Stimulated activated CD8-positive, alpha-beta memory T cell treated with anti-CD3 and anti-CD28 coated beads, Interleukin-4, amount 100 ng/mL, for 4 hours (primary cell): ENCODE measurements at places on chromosomes 5 and 9.

DNA sequence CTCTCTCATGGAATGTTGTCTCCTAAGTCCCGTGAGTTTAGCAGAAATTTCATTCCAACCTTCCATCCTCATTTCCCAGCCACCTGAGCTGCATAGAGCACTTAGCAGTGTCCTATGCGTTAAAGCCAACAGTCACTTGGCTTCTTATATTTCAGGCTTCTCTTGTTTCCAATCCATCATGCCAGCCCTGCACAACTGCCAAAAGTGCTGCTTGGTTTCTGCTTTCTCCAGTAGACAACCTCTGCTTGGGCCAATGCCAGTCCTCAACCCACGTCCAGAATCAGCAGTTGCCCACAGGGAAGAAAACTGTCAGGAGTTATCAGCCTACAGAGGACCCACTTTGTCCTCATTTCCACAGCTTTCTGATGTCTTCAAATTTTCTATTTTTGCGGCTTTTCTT lies 42.5 kb downstream of the KCNIP1 start:
- no peak for DNase-seq

DNA sequence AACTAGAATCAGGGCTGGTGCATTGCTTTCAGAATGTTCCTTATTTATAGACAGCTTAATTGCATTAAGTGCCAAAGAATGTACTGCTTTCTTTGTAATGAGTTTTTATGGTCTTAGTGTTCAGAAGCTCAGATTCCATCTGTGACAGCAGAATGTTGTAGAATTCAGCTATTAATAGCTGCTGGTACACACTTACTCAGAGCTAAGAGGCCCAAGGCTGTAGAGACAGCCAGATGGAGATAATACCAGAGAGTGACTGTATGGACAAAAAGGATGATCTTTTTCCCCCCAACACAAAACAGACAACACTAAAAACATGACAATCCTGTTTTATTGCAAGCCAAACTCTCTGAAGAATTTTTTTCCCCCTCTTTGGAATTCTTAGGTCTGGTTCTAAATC lies 50.2 kb downstream of the PPP2R2B start:
- DNase-seq = no peak

DNA sequence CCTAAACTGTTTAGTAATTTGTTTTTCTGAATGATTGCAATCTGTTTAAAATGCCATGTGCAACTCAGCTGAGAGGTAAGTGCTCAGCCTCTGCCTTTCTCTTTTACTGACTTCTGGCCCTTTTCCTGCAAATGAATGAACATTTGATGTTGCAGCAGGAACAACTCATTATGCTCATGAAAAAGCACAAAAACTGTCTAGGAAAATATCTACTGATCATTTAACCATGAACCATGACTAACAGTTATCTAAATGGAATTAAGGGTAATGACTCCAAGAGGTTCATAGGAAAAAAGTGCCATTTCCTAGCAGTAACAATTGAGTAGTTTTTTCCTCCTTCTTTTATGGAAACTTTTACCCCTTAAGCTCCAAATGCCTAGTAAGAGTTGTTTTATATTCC lies 70.6 kb upstream of the ANKH start:
- no peak for DNase-seq

DNA sequence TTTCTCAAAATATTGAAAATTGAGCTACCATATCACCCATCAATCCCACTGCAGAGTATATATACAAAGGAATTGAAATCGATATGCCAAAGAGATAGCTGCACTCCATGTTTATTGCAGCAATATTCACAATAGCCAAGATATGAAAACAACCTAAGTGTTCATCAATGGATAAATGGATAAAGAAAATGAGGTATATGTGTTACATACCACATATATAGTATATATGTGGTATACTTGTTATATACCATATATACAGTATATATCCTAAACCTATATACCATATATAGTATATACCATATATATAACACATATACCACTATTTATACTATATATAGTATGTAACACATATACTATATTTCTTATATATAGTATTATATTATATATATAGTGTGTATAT lies 313.3 kb downstream of the ZNF608 start:
- no peak for DNase-seq

GRCh38 chr9:89663614-89663970 lies 58.8 kb downstream of the GADD45G start:
- no peak for DNase-seq

GRCh38 chr5:114361724-114362196 lies at the start of gene KCNN2:
Gene KCNN2, plus strand, starts transcription at chr5:114362070. Its CDS starts 70 bp downstream, at chr5:114362140.
- DNase-seq = no peak
